Kidney capillary endothelial cell (primary cell): ENCODE measurements at places on chromosomes 1 and 21.

DNA sequence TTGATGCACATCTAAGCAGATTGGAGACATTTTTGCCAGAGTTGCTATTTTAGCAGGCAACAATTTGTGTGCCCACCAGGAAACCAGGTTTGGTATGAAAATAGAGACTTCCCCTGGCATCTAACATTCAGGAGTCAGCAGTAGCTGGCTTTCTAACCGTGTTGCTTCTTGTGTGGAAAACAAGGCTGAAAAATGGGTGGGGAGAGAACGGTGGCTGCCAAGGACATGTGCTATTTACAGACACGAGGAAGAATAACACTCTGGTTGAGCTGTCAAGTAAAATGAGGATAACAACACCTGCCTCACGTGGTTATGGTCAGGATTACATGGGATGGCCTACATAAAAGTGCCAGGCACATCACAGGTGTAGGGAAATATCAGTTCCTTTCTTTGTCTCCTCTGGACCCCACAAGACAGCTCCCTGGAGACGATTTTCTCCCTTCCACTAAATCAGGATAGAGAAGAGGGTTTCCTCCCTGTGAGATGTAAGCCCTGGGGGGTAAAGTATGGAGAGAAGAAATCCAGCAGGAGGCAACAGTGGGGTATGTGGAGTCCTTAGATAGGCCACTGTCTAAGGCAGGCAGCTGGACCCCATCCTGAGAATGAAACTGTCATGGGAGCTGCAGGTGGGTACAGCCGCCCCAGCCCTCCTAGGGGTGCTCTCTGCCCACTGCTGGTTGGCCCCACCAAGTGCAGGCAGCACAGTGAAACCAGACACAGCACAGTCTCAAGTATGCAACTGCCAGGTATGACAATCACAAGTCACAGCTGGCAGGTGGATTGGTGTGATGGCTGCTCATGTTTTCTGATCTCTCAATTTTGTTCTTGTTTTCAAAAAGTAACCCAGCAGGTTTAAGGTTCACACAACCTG lies 80.3 kb downstream of the TENT5C start:
- DNase-seq = no peak

DNA sequence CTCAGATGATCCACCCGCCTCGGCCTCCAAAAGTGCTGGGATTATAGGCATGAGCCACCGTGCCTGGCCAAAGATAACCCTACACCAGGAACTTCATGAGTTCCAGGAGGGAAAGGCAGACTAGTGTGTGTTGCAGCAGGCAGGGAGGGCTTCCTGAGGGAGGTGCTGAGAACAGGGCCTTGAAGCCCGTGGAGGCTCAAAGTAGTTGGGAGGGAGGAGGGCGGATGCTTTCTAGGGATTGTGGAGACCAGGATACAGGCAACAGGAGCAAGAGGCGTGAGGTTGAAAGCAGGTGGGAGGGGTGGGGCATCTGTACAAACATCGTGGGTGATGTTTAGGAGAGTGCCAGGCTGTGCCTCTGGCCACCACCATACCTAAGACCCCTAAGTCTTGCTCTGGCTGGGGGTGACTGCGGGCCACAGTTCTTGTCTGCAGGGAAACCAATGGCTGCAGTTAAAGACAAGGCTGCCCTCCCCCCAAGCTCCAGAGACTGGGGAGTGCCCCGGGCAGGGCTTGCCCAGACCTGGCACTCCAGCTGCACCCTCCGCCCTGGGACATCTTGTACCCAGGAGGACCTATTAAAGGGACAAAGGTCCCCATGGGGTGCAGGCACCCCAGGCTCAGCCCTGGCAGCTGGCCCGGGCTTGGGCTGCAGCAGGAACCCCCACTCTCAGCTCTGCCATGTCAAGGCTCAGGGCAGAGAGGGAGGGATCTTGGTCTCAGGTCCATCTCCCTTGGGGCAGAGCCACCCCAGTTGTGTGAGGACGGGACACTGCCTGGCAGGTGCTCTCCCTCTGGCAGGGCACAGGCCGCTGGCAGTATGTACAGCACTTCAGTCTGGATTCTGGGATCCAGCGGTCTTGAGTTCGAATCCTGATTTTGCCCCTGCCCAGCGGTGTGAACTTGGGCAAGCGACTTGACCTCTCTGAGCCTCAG lies 22.1 kb upstream of the CASZ1 start:
- no peak for DNase-seq

- DNase-seq = no peak
Observed at GRCh38 chr1:231487019-231487418, 41.5 kb upstream of the TSNAX start.

GRCh38 chr1:58997637-58998036 lies 213.8 kb upstream of the JUN start:
- no peak for DNase-seq
